ENCODE measurements at places on chromosomes 5 and 9. TPM values are rescaled to one million over a fixed set of nuclear protein-coding genes. Genes with fewer than 3 reads are reported as not detected.

- no peak for DNase-seq
Observed at GRCh38 chr5:155926766-155927165, 400.2 kb upstream of the SGCD start.

DNA sequence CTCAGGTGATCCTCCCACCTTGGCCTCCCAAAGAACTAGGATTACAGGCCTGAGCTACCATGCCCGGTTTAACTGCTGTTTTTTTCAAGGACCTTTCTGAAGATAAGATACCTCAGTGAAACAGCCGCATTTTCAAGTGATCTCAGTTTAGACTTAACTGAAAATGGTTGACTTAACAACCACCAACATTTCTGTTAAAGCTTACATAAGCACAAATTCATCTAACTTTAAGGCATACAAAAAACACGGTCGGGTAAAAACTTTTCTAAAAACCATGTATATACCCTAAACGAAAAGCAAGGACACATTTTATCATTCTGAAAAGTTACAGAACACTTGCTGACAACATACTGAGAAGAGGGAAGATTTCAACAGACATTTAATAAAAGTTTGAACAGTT lies 22.9 kb downstream of the UBAP2 start:
- DNase-seq = no peak

GRCh38 chr5:4640795-4641194 lies 499.3 kb upstream of the ADAMTS16 start:
- no peak for DNase-seq

GRCh38 chr5:39526914-39527477 lies 102.2 kb upstream of the DAB2 start:
- no peak for DNase-seq

- no peak for DNase-seq
Observed at GRCh38 chr5:72112389-72112788, 5.1 kb downstream of the MAP1B start.

DNA sequence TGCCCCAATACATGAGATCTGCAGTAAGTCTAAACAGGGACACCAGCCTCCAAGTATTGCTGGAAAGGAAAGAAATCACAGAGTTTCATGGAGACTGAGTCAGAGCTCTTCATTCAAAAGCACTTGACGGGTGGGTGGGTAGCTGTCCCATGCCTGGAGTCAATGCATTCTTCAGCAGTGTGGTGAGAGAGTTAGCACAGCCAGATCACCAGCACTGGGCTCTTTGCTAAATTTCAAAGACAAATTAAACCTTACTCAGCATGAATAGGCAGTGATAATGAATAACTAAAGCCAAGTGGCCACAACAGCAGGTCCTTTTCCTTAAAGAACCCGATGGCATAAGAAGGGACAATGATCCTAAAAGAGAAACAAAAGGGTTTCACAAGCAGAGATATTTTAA lies 192.4 kb downstream of the ACTL7B start:
- no peak for DNase-seq

DNA sequence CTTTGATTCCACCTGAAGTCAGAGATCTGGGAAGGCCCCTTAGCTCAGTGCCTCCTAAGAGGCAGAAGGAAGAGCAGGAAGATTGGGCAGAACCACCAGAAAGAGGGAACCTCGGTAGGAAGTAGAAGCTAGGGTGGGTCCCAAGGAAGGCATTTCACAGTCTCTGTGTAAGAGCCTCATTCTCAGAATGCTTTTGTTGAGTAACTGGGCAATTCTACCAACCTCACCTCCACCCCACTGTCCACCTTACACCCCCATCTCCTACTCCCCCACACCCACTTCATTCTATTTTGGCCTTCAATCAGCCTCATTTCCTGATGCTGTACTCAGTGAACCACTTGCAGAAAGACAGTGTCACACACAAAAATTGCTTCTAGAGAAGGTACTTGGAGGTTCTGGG lies 3.5 kb downstream of the HBEGF start:
- no peak for DNase-seq

- no peak for DNase-seq
Observed at GRCh38 chr5:34916518-34916917, 1.0 kb downstream of the BRIX1 start.

DNA sequence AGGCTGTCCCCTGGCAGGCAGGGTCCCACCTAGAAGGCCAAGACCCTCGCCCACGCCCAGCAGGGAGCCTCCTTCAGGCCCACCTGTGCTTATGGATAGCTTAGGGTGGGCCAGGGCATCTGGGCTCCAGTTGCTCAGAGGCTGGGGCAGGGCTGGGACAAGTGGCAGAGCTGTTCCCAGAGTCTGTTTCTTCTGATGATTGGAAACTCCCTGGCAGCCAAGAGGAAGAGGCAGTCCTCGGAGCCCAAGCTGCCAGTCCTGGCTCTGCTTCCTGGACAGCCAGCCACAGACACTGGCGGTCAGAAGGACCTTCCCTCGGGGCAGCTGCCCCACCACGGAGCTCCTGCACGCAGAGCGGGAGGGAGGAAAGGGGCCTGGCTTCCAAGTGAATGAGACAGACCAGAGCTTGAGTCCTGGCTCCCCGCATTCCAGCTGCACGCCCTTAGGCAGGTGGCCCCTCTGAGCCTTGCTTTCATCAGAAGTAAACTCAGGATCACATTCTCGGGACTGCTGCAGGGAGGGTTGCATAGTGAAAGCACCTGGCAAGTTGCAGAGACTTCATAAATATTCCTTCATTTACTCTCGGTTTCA lies 37.9 kb upstream of the GABRP start:
- no peak for DNase-seq

DNA sequence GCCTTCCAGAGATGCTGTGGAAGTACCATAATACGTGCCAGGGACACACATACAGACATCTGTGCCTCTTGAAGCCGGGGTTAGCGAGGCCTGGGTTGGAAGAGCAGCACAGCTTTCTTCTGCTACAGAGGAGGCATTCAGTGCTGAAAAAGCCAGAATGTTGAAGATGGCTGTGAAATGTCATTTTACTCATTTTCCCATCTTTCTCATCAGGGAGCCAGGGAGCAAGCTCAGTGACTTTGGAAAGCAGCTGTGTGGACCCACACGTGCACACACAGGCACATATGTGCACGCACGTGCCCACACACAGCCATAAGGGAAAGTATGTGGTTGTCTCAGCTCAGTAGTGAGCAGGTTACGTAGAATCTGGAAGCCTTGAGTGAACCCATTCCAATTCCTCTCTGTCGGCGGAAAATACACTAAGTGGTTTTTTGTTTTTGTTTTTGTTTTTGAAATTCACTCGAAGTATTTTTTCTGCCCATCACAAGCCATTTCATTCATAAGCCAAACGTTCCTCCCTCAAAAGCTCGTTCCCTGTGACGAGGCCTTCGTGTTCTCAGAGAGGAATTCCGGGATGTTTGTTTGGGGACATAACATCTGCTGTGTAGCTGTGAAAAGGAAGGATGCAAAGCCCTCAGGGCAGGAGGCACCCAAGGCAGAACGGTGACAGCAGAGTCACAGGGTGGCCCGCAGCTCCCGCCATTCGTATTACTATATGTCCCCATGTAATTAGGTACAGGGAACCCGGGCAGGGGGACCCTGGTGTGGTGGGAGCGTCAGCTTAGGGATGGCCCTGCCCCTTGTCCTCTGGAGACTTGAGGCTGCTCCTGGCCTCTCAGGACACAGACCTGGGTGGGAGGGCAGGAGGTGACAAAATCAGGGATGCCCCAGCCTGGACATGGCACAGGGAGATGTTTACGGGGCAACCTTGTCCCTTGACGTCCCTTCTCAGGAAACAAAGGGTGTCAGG lies 29.0 kb upstream of the ANKRD33B start:
- no peak for DNase-seq

DNA sequence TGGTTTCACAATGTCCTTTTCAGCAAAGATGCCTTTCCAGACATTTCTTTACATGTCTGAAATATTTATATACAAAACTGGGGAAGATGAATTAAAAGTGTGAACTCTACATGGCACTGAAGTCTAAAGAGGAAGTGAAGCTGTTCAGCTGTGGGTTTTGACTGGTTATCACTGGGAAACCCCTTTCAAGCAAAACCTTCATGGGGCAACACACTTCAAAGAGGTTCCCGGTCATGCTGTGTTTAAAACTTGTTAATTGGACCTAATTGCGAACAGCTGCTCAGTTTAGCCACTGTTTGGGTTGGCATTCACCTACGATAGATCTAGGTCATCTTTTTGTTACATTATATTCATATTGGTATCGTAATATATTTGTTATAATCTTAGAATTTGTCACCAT lies 20.0 kb upstream of the GDNF start:
- DNase-seq = no peak

The LHX2 gene
- total RNA-seq = 0.64 TPM

The RMRP gene
- total RNA-seq = 172,488 TPM

The C9 gene
- not detected for total RNA-seq

The SFXN1 gene
- total RNA-seq = 68.9 TPM
